Nephron progenitor cell (in vitro differentiated cells): ENCODE measurements at places on chromosomes 5 and 9.

DNA sequence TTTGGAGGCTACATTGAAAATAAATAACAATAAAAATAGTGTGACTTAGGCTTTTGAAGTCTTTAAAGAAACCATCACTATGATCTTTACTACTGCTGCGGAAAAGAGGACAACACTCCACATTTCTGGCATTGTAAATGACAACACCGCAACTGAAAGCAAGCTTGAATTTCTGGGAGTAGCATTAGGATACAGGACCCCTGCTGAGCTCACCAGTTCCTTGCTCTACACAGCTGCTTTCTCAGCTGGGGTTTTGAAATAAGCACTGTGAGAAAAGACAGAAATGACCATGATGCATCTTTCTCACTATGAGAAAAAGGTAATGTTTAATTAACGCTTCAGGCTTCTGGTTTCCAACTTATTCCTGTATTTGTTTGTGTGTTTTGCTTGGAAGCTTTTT is 168.0 kb downstream of the TAF11L14 start:
- no peak for DNase-seq

- no peak for DNase-seq
Observed at GRCh38 chr5:91106842-91107511, 276.1 kb downstream of the ARRDC3 start.

DNA sequence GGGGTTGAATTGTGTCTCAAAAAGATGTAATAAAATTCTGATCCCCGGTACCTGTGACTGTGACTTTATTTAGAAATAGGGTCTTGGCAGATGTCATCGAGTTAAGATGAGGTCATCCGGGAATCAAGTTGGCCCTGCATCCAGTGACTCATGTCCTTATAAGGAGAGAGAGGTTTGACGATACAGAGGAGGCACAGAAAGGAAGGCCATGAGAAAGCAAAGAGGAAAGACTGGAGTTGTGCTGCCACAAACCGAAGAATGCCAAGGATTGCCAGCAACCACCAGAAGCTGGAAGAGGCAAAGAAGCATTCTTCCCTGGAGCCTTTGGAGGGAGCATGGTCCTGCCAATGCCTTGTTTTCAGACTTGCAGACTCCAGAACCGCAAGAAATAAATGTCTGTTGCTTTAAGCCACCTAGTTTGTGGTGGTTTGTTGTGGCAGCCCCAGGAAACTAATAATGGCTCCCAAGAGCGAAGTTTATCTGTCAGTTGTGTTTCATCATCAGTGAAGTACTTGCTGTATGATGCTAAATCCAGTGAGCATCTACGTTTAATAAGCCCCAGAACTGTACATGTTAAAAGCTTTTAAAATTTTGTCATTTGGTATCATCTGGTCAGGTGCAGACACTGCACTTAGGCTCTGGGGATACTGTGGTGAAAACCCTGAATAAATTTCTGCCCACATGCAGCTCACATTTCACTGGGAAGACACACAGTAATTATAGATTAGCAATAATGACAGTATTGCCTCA is 114.8 kb downstream of the TLE4 start:
- no peak for DNase-seq

- DNase-seq = no peak
Observed at GRCh38 chr5:385321-385720, 57.7 kb upstream of the EXOC3 start.

GRCh38 chr5:133265257-133265656 is 213.4 kb downstream of the HSPA4 start:
- no peak for DNase-seq

DNA sequence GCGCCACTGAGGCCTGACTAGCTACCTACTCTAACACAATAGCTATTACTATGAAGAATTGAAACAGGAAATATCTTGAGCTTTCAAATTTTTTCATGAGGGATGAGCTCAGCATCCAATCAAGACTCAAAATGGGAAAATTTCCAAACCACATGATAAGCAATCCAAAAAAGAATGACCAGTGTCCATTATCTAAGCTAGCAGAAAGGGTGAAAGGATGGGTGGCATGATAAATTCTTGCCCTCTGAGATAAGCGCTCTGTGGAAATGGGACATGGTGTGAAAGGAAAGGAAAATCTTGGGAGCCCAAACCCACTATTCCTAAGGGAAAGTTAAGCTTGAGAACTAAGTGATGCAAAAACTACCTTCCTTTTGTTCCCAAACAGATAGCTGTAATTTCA is 170.2 kb upstream of the NREP start:
- no peak for DNase-seq

GRCh38 chr5:175308701-175309100 is 135.3 kb downstream of the DRD1 start:
- no peak for DNase-seq
